Stimulated activated CD4-positive, alpha-beta T cell treated with anti-CD3 and anti-CD28 coated beads, Interleukin-15, amount 100 ng/mL, for 1 hour (primary cell): ENCODE measurements at places on chromosomes 3 and 15.
A peak's percentile ranks its signal among the peaks of the same experiment; 100 is the strongest.

- no peak for DNase-seq
Measured at GRCh38 chr15:61828008-61828407, 232.2 kb downstream of the VPS13C start.

DNA sequence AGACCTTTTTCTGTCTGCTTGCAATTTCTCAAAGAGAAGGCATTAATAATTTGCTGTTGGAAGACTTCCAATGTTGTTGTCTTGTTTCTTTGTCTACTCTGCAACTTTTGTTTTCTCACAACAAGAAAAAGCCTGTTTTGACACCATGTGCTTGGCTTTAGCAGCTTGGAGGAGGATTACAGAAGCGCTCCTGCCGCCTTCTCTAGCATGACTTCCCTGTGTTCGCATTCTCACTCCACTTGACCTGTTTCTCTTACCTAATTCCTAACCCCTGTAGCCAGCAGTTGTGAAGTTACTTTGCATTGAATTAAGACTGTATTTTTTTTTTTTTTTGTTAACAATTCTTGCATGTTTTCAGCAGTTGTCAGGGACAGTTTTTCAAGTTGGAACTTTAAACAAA is 235.3 kb upstream of the GOLIM4 start:
- no peak for DNase-seq

DNA sequence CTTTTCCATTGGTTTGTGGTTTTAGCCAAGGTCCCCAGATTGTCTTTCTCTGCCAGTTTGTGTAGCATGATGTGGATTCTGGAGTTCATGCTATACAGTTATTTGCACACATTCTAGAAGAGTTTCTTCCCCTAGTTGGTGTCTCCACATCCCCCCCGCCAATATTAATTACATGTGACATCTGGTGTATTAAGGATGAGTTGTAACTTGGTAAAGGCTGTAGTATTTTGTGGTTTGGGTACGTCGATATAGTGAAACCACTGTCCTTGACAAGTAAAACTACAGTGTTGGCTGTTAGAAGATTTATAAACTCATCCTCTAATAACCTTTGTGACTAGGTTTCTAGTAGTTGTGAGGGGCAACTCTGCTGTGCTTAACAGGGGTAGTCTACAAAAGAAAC is 23.7 kb upstream of the P4HTM start:
- no peak for DNase-seq

DNA sequence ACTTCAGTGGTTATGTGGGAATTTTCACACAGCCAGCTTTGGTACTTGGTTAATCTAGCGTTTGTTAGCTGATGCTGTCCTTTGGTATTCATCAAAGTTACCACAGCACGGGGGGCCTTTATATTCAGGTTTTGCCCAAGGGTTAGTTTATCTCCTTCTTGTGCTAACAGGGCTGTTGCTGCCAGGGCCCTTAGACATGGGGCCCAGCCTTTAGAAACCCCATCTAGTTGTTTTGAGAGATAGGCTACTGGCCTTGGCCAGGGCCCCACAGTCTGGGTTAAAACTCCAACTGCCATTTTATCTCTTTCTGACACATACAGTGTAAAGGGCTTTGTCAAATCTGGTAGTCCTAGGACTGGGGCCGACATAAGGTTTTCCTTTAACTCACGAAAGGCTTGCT is 7.5 kb upstream of the DNAAF4 start:
- DNase-seq: no peak

- no peak for DNase-seq
Measured at GRCh38 chr3:128385080-128385832, 81.4 kb downstream of the DNAJB8 start.

DNA sequence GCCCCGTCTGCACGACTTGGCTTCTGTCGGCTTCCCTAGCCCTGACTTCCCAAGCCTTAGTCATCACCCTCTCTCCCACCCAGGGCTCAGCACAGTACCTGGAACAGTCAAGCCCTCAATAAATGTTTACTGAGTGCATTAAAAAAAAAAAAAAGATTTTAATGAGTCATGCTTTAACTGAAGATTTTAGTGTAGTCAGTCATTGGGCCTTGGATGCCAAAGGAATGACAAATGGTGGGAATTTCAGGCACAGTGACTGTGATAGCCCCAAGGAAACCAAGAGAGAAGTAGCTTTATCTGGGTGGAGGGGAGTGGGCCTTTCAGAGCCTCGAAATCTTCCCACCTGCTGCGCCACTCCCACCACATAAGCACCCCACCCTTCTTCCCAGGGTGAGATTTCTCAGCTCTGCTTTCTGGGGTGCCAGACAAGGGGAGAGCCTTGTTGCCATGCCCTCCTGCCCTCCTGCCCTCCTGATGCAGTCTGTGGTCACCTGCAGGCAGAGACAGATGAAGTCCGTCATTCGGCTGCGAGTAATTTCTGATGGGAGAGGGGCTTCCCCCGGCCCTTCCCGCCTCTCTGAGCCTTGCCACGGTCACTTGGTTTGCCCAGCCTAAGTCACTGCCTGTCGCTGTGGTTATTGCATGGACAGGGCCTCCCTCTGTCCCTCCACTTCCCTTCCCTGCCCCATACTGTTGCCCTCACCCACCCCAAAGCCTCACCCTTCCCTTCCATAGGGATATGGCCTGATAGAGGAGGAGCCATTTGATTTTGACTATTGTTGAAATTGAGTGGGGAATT is 41.8 kb downstream of the SMAD3 start:
- DNase-seq: no peak

DNA sequence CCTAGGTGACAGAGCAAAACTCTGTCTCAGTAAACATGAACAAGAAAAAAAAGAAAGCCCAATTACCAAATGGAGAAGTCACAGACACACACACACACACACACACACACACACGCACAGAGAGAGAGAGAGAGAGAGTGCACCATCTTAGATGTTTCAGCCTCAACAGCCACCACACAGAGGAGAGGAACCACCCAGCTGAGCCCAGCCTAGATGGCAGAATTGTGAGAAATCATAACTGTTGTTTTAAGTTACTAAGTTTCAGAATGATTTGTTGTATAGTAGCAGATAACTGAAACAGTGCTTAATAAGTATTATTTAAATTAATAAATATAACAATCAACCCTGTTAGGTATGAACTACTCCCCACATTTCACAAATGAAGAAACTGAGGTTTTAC is 321.2 kb downstream of the ZNF621 start:
- no peak for DNase-seq

- no peak for DNase-seq
Measured at GRCh38 chr15:36356978-36357601, 222.3 kb upstream of the CDIN1 start.

DNA sequence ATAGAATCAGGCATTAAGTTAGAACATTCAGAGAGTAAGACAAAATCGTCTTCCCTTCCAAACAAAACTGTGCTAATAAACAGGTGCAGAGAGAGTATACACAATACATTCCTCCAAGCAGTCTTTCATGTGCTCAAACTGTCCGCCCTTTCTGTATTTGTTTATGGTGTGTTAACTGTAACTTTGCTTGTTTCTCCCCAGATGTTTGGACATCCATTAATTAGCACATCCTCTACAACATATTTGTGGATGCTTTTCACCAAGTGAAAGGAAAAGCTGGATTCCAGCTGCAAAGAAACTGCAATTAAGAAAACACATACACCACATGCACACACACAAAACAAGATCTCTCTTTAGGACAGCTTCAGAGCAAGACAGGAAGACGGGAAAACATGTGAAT is 912.6 kb downstream of the NTRK3 start:
- no peak for DNase-seq

GRCh38 chr15:28022181-28022580 is 76.9 kb downstream of the OCA2 start:
- DNase-seq: no peak

GRCh38 chr3:129952556-129953355 is 21.8 kb upstream of the TRH start:
- no peak for DNase-seq

DNA sequence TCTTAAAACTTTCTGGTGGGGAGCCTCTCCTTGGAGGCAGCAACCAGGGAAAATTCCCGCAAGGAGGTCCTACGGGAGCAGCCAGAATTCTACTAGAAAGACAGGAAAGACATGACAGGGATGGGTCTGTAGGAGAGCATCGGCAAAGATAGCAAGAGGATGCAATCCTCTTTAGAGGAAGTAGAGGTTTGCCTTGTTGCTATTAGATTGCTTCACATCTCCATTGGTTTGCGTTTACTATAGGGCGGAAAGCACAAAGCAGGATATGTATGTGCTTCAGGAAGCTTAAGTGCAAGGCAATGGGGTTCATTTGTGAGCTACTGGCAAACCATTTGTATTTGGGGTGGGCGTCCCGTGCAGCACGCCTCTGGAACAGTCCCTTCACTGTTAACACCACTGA is 193.0 kb downstream of the RORA start:
- DNase-seq: no peak

GRCh38 chr3:183443395-183444385 is 15.3 kb upstream of the MCF2L2 start:
- DNase-seq: no peak

GRCh38 chr3:191702121-191702520 is 241.2 kb downstream of the PYDC2 start:
- no peak for DNase-seq

GRCh38 chr3:97658668-97659285 is 105.8 kb upstream of the ARL6 start:
- no peak for DNase-seq

- DNase-seq: no peak
Measured at GRCh38 chr3:30641416-30642251, 35.2 kb downstream of the TGFBR2 start.

DNA sequence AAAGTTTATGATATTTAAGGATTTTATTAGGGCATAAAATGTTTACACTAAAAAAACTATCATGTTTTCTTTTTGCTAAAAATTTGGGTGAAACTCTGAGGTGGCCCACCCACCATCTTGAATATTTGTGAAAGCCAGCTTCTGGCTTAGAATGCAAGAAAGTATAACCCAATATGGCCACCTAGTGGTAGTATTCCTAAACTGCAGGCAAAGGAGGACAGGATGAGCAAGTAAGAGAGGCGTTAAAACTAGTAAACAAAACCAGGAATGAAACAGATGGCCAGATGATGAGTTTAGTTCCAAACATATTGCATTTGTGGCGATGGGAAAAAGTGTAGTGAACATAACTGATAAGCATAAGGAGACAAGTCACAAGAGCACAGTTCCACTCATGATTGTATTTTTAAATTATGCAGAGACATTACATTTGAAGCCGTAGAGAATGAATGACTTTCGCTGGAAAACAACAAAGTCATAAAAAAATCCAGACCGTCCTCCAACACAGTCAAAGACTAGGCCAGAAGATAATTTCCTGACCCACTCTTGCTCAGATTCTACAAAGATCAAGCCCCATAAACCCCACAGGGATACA is 103.3 kb upstream of the PRTG start:
- DNase-seq: no peak

DNA sequence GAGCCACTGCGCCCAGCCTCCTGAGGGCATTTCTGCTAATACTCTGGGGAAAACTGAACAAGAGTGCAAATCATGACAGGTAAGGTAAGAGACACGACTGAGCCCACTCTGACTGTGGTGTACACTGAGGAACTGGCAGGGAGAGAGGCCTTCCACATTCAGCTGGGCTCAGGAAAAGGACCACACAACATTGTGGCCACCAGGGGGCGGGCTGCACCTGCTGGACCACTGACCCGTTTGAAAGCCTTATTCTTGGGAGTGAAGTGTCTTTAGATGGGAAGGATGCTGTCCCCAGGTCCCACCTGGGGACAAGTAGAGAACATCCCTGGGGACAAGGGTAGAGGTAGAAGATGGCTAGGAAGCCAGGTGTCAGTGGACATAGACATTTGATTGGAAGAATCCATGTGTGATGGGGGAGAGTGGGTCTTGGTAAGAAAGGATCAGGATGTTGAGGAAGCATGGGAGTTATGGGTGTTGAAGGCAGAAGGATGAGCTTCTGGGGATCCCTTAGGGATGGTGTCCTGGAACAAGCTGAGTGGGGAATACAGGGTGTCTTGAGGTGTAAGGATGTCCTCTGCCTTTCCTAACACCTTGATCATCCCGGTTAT is 6.2 kb upstream of the CTDSPL start:
- DNase-seq: peak; percentile 56

GRCh38 chr15:50886139-50886467 is 22.4 kb upstream of the AP4E1 start:
- no peak for DNase-seq

DNA sequence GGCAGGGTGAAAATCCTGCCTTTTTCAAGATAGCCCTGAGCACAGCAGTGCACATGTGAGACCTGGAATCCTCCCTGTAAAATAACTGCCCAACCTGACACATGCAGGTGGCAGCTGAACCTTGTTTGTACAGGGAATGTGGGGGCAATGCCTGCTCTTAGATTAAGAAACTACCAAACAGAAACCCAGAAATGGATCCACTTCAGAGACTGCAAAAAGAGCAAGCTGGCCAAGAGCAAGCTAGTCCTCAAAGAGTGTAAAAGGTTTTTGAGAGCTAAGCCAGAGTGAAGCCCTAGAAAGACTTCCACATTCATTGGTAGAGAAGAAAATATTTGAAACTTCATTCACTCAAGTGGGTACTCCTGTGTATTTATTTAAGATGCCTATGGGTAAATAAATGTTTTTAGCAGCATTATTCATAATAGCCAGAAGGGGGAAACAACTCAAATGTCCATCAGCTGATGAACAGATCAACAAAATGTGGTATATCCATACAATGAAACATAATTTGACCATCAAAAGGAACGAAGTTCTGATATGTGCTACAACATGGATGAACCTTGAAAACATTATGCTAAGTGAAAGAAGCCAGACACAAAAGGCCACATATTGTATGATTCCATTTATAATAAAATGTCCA is 96.0 kb upstream of the TSC22D2 start:
- no peak for DNase-seq

- DNase-seq: no peak
Measured at GRCh38 chr15:79896131-79896633, 632 bp downstream of the MTHFS start.

GRCh38 chr3:42875325-42876151 is at the start of gene CYP8B1:
Gene CYP8B1, minus strand, starts transcription at chr3:42875879. Its CDS starts 63 bp downstream, at chr3:42875816.
- DNase-seq: no peak

DNA sequence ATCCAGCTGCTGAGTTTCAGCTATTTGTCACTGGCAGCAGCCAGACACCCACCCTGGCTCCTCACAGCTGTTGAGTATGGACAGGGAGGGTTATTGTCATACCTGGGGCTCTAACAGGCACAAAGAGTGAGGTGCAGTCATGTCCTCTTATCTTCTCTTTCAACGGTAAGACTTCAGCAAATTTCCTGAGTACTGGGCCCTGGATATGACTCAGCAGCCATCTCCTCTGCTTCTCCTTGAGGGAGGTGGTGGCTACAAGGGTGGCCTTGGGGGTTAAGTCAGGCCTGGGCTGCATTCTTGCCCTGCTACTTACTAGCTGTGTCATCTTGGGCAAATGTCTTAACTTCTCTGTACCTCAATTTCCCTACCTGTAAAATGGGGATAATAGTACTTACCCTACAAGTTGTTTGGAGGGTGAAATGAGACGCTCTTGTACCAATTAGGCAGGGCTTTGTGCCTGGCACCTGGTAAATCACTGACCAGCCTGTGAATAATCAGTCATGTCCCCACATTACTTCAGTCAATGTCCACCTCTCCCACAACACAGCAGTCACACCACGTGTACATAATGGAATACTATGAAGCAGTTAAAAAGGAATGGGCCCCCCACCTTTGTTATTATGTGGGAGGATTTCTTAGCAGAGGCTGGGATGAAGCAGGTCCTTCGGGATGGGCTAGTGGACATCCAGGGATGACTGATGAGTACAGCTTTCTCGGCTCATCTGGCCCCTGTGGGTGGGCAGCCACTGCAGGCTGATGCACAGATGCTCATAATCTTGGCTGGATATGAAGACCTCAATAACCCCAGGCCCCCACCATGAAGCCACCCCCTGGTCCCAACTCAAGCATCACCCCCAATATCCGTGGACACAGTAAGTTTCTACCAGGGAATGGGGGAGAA is 528.8 kb downstream of the SHQ1 start:
- DNase-seq: no peak

GRCh38 chr15:94233441-94233840 is 2.1 kb downstream of the MCTP2 start:
- no peak for DNase-seq
